ENCODE measurements at places on chromosomes 12 and 14. TPM values are rescaled to one million over a fixed set of nuclear protein-coding genes. Genes with fewer than 3 reads are reported as not detected.

Gene TAS2R7
- total RNA-seq: not detected

Gene RNF212B
- total RNA-seq: not detected

Gene KRT75
- not detected for total RNA-seq

Gene CLEC4D
- total RNA-seq: 0.31 TPM

Gene OTX2
- total RNA-seq: 12.0 TPM

Gene BEST3
- total RNA-seq: not detected

Gene ARL6IP4
- 151 TPM for total RNA-seq

Gene CDCA4
- 40.1 TPM for total RNA-seq

Gene LTB4R2
- 13.3 TPM for total RNA-seq

Gene NCOR2
- 132 TPM for total RNA-seq

Gene AKAP3
- total RNA-seq: 1.8 TPM

All from endothelial cell (in vitro differentiated cells).